ENCODE measurements at places on chromosomes 3 and 15.

- DNase-seq: no peak
These were observed 67.4 kb downstream of the ATP10A start for GRCh38 chr15:25795712-25796111.

- DNase-seq: no peak
These were observed 40.6 kb upstream of the ADCY5 start for GRCh38 chr3:123489400-123490004.

DNA sequence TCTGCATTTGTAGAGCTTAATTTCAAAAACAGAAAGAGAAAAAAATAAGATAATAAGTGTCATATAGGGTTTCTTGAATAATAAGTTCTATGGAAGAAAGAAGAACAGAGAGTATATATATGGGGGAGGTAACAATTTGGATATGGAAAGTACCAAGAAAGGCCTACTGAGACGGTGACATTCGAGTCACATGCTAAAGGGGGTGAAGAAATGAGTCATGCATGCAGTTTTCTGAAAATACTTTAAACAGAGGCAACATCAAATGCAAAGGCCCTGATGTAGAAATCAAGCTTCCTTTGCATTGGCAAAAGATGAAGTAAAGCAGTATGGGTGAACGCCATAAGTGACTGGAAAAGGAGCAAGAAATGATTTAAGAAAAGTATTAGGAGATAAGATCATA is 371.6 kb upstream of the ZNF385D start:
- no peak for DNase-seq

DNA sequence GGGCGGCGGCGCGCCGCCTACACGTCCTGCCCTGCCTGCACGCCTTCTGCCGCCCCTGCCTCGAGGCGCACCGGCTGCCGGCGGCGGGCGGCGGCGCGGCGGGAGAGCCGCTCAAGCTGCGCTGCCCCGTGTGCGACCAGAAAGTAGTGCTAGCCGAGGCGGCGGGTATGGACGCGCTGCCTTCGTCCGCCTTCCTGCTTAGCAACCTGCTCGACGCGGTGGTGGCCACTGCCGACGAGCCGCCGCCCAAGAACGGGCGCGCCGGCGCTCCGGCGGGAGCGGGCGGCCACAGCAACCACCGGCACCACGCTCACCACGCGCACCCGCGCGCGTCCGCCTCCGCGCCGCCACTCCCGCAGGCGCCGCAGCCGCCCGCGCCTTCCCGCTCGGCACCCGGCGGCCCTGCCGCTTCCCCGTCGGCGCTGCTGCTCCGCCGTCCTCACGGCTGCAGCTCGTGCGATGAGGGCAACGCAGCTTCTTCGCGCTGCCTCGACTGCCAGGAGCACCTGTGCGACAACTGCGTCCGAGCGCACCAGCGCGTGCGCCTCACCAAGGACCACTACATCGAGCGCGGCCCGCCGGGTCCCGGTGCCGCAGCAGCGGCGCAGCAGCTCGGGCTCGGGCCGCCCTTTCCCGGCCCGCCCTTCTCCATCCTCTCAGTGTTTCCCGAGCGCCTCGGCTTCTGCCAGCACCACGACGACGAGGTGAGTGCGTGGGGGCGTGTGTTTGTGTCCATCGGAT is 602 bp downstream of the TRIM71 start:
- DNase-seq: no peak

DNA sequence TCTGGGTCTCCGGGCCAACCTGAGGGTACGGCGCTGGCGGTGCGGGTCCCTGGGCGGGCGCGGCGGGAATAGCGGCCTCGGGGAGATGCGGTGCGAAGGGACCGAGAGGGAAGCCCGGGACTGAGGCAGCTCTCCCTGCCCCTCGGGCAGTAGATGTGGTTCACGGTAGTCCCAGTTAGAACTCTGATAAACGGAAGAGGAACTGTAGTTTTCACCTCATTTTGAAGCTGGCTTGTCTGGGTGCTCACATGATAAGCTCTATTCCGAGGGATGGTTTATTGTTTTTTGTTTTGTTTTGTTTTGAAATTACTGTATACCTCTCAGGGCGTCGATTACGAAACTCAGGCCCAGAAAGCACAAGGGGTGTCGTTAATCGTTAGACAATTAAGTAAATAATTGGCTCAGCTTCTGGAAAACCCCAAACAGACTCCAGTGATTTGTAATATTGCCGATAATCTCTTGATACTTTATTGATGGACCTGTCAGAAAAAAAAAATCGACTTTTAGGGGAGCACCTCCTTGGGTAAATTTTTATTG is 413 bp downstream of the NUSAP1 start:
- DNase-seq: no peak

Measured in naive thymus-derived CD8-positive, alpha-beta T cell (primary cell).